ENCODE measurements at places on chromosomes 4 and X.

GRCh38 chr4:90603540-90603939 is 476.3 kb downstream of the CCSER1 start:
- no peak for DNase-seq

- DNase-seq: no peak
These were observed 13.7 kb upstream of the ZBTB33 start for GRCh38 chrX:120236687-120237479.

- no peak for DNase-seq
These were observed 13.8 kb downstream of the ACSL4 start for GRCh38 chrX:109719264-109719663.

- DNase-seq: no peak
These were observed 32.9 kb downstream of the RAB33A start for GRCh38 chrX:130204647-130205046.

GRCh38 chrX:13412208-13412600 is 92.4 kb upstream of the ATXN3L start:
- DNase-seq: no peak

- DNase-seq: no peak
These were observed 2.3 kb upstream of the NHSL2 start for GRCh38 chrX:71908387-71908786.

GRCh38 chr4:141900856-141901255 is 264.5 kb downstream of the IL15 start:
- no peak for DNase-seq

DNA sequence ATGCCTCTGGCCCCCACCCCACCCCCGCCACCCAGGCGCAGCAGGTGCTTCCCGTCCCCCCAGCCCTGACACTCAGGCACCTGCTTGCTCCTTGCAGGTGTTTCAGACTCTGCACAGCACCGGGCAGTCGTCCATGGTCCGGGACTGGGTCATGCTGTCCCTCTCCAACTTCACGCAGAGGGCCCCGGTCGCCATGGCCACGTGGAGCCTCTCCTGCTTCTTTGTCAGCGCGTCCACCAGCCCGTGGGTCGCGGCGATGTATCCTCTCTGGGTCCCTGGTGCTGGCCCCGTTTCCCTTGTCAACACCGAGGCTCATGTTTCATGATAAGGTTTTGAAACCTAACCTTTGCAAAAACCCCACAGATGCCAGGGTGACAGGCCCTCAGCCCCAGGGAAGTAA is 10.2 kb upstream of the MSANTD1 start:
- DNase-seq: no peak

DNA sequence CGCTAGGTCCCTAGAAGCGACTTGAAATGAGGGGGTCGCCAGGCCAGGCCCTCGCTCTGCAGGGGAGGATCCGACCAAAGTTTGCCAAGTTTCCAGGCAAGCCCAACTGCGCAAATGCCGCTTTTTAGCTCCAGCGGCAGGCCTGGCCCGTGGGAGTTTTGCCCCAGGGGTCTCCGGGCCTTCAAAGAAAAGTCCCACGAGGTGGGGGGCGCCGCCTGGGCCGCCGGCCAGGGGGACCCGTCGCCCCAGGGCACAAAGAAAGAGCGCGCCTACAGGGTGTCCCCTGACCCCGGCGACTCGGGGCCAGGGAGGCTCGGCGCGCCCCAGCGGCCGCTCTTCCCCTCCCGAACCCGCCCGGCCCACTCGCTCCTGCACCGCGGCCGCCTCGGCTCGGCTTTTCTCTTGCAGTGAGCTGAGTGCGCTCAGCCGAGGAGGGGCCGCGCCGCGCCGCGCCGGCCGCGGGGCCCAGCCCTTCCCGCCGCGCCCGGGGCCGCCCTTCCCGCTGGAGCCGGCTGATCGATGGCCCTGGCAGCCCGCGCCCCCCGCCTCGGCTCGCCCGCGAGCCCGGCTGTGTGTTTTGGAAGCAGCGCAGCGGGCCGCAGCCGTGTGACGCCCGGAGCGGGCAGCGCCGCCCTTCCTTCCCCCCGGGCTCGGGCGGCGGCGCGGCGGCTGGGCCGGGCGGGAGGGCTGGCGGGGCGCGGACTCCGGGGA is 754 bp upstream of the KLF3 start:
- peak; percentile 73 for DNase-seq

DNA sequence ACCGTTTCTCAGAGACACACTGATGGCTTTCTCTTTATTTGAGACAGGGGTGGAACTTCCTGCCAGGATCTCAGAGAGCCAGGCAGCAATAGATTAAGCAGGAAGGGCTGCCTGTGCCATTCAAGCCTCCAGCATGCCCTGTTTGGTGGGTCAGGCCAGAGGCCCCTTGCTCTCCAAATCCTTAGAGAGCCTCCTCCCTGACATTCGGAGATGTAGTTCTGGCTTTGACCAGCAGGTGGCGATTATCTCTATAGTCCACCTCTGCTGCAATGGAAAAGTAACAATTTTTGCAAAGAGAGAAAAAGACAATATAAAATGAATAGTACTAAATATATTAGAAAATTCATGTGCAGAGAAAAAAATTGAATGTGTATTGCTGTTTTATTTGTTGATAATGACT is 93.9 kb downstream of the NXF2B start:
- peak; percentile 78 for DNase-seq

DNA sequence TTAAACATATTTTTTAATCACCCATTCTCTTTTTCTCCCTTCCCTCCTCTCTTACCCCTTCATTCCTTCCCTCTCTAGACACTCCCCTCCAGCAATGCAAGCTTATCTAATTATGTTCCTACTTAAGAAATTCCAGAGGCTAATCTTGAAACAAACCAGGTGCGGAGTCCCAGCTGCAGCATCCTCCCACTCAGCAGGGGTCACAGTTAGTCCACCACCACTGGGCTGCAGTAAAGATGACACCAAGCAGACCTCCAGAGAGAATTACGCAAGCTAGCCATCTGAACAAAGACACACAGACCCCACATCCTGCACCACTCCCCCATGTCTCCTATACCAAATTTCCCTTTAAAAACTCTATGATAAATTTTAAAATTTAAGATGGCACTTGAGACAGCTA is 13.9 kb upstream of the SEC24B start:
- no peak for DNase-seq

DNA sequence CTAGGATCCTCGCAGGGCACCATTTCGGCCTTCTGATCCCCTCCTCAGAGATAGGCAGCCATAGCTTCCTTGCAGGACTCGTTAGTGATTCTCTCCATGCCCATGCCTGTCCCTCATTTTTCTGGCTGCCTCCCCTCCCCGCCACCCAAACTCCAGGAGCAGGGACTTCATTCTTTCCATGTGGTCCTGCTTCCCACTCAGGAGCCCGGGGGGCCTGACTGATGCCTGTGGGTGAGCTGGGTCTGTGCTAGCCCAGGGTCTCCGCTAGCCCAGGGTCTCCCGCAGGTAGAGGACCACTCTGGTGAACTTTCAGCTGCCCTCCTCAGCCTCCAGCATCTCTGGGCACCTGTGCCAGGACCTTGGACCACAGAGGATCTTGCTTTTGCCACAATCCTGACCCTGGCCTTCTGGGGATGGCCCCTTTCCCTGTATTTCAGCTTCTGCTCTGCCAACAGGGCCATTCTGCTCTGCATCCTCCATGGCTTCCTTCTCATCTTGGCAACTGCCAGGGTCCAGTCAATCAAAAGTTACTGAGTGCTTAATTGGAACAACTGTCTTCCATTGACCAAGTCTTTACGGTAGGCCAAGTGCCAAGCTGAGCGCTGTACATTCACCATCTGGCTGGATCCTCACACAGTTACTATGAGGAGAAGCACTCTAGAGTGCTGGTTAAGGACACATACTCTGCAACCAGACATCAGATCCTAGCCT is 152.2 kb downstream of the EFNB1 start:
- DNase-seq: no peak

- DNase-seq: no peak
These were observed 36.3 kb downstream of the ING2 start for GRCh38 chr4:183541010-183541751.

GRCh38 chr4:14668296-14668695 is 334.0 kb upstream of the CPEB2 start:
- no peak for DNase-seq

DNA sequence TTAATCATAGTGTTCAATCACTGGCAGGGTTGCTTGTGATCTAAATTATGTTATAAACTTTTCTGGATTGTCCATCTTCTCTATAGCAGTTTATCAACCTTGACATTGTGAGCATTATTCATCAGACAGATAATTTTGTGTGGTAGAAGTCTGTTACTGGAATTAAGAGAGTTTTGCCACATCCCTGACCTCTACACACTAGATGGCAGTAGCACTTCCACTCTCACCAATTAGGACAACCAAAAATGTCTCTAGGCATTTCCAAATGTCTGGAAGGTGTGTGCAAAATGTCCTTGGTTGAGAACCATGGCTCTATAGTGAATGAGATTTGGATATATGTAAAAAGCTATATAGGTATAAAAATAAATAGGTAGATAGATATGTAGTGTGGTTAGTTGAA is 324.1 kb upstream of the FAM47C start:
- no peak for DNase-seq

- DNase-seq: no peak
These were observed 13.0 kb upstream of the SPRY1 start for GRCh38 chr4:123383566-123383965.

DNA sequence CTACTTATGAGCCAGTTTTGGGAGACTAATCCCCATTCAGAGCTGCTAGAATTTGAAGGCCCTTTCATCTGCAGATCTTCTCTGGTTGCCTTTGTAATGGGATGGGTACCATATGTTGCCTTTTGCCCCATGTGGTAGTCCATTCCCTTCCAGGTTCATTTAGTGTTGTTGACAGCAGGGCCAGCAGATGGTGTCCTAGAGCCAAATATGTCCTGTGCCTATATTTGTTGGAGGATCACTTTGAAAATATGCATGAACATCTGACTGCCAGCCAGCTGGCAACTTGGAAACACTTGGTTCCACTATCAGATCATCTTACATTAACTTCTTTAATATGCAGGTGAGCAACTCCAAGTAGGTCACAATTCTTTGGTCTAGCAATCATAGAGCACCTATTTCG is 30.4 kb downstream of the CFAP299 start:
- peak; percentile 68 for DNase-seq

- DNase-seq: no peak
These were observed 58.0 kb downstream of the SMAD1 start for GRCh38 chr4:145539671-145540070.

DNA sequence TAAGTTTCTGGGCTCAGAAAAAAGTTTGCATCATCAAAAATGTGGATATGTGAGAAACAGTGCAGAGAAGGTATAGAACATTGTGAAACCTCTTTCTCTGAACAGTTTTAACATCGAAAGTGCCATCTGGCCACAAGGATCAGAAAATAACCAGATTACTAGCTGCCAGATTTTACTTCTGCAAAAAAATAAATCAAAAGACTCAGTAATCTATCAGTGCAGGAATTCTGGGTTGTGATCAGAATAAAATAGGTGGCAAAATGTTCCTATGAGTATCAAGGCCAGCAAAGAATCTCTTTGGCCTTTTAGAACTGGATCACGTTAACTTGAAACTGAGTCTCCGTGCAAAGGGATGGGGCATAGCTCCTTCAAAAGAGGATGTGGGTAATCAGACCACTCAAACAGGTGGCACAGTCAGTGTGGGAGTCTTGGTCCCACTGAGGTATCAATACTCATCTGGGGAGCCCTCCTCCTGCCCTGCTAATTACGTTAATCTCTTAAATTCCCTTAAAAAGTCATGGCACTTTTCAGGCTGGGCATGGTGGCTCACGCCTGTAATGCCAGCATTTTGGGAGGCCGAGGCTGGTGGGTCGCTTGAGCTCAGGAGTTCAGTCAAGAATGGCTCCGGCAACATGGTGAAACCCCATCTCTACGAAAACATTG is 26.7 kb upstream of the RBM47 start:
- DNase-seq: no peak

DNA sequence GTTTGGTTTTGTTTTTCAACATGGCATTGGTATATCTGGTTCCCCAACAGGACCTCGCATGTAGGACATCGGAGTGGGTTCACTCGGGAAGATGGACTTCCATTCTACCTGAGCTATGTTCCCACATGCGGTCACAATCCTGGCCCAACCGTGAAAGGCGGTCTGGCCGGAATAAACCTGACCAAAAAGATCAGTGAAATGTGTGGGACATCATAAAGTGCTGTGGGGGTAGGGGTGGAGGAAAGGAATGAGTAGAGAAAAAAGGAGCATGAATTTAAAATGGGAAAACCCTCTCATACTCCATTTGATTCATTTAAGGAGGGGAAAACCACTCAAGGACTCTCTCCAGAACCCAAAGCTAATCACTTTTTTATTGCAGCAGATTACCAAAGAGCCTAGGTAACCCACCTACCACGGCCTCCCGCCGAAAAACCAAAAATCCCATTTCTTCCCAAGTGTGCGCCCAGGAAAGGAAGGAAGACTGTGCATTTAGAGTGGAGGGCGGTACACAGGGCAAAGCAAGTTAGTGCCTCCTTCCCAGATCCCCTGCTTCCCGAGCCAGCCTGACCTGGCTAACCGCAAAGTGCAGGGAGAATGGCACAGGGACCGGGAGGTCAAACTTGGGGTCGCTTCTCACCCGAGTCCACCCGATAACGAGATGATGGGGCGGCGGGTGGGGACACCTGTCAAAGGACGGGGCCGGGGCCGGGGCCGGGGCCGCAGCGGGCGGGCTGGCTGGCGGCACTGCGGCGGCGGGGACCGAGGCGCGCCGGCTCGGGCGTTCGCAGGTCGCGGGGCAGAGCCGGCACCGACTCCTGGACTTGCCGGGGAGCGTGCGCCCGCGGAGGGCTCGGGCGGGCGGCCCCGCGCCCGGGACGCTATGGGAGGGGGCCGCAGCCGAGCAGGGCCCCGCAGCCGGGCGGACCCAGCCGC is 669 bp downstream of the TMEM150C start:
- DNase-seq: peak; percentile 11

DNA sequence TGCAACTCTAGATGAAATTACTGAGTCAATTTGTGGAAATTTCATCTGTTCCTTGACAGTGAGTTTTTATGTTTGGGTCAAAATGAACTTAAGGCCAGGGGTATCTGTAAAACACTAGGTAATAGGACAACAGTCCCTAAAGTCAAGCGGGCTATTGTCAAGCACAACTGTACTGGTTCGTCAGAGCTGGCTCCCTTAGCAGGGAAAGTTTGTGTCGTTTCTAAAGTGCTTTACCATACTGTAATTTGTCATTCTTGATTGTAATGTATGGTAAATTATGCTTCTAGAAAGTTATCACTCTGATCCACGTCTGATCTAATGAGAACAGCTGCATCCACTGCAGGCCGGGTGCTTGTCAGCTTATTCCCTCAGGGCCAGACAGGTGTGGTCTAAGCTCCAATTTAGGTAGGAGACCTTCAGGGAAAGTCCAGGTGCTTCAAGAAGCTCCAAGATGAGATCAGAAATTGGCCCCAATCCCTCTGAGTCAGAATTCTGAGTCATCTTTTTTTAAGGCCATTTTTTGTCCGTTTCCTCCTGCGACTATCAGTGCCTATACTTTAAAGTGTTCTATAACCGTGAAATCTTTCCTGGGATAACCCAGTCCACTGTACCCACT is 92.2 kb downstream of the PALLD start:
- no peak for DNase-seq

GRCh38 chrX:72526534-72527508 is 45.8 kb downstream of the HDAC8 start:
- no peak for DNase-seq
